ENCODE measurements at places on chromosomes 6 and 20. TPM values are rescaled to one million over a fixed set of nuclear protein-coding genes. Genes with fewer than 3 reads are reported as not detected.

PRSS16 gene
- total RNA-seq: 5.2 TPM

LST1 gene
- not detected for total RNA-seq

DNA sequence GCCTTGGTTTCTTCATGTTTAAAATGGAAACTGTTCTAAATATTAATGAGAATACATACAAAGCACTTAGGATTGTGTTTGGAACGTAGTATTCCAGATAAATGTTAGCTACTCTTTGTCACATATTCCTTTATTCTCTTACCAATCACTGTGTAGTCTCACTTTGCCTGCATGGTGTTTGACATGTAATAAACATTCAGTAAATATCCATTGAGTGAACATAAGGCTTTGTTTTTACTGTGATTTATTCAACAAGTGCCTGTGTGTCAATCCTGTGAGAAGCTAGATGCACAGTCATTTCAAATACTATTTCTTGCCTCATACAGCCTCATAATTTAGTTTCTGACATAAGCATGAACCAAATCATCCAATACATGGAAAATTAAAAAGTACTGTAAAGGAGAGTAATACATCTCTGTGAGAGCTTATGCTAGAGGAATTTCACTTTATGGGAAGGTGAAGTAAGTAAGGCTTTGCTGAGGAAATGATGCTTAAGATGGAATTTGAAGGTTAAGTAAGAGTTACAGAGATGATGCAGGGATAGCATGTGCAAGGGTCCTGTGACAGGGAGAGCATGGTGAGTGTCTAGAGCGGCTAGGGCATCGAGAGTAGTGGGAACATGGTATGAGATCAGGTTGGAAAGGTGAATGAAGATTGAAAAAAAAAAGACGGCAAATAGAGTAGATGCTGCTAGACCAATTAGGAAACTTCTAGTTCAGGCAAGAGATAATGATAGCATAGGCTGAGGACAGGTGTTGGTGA, 14.7 kb downstream of the PM20D2 start:
- no peak for DNase-seq

DNA sequence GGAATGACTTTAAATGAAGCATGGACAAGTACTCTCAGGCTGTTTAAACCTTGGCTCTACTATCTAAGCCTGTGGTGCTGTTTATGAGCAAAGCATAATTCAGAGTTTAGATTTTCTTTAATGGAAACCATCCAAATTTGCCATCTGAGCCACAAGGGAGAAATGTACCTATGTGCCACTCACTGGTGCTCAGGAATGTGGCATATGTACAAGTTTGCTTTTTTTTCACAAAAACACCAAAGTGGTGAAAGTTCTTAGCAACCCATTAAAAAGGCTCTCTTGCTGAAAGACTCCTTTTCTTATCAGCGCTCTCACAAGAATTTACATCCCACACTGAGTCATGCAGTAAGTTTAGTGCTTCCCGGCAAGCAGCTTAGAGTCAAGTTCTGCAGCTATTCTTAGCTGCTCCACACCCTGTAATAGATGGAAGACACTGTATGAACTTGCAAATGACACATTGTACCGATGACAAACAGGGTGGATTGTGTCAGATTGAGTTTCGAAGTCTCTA, 57.3 kb upstream of the MLIP start:
- DNase-seq: peak; percentile 65

GRCh38 chr20:9608639-9609340, 94.4 kb downstream of the LAMP5 start:
- no peak for DNase-seq

GRCh38 chr6:139580592-139581484, 206.4 kb upstream of the CITED2 start:
- DNase-seq: no peak

DNA sequence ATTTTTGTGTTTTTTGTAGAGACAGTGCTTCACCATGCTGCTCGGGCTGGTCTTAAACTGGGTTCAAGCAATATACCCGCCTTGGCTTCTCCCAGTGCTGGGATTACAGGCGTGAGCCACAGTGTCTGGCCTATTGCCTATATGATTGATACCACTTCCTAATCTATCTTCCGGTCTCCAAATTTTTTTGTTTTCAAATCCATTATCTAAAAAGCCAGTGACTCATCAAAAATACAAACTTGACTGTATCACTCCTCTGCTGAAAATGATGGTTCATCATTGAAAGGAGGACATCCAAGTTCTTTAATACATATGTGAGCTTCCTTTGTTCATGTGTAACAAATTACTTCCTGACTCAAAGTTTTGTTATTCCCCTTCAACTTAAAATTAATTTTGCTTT, 35.5 kb downstream of the FAM8A1 start:
- no peak for DNase-seq

Data from SK-MEL-5 (cell line).